Urothelium cell line (cell line): ENCODE measurements at places on chromosomes 11 and 22.

GRCh38 chr22:44709881-44710392 lies 7.9 kb downstream of the PRR5 start:
- no peak for DNase-seq

DNA sequence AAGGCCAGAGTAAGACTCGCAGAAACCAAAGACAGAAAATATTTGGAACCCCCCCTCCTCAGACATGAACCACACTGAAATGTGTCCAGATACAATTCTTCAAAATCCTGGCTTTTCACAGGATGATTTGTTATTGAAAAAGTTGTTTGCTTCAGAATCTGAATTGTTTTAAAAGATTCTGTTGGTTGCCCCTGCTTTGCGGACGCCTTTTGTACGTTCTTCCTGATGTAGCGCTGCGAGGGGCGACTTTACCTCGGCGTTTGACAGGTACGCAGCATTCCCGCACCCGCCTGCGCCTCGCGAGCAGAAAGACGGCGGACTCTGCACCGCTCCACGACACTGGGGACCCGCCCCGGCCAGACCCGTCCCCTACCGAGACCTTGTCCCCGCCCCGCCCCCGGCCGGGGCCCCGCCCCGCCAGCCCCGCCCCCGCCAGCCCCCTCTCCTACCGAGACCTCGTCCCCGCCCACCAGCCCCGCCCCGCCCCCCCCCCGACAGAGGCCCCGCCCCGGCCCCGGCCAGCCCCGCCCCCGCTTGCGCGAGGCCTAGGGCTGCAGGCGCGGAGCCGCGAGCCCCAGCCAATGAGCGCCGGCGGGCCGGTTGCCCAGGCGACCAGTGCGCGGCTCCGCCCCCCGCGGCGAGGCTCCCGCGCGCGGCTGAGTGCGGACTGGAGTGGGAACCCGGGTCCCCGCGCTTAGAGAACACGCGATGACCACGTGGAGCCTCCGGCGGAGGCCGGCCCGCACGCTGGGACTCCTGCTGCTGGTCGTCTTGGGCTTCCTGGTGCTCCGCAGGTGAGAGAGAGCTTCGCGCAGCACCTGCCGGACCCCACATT lies at the start of gene GLB1L2:
Gene GLB1L2 (plus strand): TSS at position 635 of the 835 bp plus-strand sequence. CDS start 74 bp downstream, at position 709.
- no peak for DNase-seq

- no peak for DNase-seq
Measured at GRCh38 chr11:70502677-70503467, 104.5 kb downstream of the CTTN start.

GRCh38 chr11:61841636-61842527 lies 13.8 kb downstream of the FADS2 start:
- DNase-seq: no peak

- DNase-seq: no peak
Measured at GRCh38 chr11:66100272-66101065, 30.4 kb downstream of the PACS1 start.

DNA sequence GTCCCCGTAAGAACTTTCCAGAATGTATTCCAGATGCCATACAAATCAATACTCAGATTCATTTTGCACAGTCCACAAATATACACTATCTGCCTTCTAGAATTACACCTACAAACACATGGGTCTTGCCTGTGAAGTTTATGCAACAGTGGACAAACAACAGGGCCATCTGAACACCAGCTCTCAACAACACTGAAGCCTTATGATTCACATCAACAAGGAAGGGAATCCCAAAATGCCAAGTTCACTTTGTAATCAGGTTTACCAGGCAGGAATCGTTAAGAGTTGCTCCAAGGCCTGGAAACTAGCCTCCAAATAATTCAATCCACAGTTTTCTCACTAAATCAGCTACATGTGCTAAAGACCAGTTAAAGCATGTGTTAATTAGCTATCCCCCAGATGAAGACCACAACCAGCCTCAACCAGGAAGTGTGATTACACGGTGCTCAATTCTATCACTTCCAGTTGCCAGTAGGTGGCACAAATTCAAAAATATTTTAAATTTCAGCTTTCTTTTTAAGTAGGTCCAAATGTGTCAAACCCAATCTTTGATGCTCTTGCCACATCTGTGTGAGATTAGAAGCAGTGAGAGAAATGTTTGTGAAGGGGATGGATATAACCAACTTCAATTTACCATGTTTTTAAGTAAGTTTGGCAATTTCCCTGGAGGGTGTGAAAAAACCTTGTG lies 139.1 kb upstream of the BDNF start:
- peak; percentile 14 for DNase-seq

DNA sequence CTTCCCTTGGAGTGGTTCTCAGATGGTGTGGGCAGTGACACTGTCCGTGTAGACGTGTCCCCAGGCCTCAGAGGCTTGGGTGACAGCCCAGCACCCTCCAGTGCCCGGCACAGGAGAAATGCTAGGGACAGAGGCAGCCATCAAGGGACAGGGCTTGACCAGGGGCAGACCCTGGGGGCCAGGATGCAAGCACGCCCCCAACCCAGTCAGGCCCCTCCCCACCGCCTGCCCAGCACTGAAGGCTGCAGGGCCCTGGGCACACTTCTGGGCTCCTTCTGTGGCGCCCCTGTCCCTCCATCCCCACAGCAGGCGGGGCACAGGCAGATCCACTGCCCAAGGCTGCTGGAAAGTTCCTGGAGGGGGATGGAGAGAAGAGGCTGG lies 11.1 kb downstream of the IGF2 start:
- DNase-seq: no peak

DNA sequence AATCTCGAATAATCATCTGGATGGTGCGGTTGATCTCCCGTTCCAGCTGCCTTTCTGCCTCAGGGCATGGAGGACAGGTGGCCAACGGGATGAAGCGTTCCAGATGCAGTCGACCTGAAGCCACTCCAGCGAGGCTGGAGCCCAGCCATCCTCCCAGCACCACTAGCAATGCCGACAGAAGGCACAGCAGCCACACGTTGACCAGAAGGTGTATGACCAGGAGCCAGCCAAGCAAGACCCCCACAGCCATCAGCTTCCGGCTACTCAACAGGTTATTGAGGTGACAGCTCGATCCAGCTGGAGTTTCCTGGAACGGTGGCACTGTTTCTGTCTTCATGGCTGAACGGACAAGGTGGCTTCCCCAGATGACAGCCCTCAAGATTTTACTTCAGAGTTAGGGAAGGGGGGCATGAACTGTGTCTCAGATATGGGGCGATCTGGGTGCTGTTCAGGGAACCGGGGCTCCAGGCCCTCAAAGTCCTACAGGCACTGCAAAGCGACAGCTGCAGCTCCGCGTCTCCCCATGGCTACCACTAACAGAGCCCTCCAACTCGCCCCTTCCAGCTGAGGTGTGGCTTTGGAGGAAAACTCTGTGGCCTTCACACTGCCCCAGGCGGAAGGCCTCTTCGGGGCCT lies 559 bp downstream of the SNX19 start:
- no peak for DNase-seq

GRCh38 chr11:91717169-91717568 lies 507.4 kb upstream of the FAT3 start:
- no peak for DNase-seq

DNA sequence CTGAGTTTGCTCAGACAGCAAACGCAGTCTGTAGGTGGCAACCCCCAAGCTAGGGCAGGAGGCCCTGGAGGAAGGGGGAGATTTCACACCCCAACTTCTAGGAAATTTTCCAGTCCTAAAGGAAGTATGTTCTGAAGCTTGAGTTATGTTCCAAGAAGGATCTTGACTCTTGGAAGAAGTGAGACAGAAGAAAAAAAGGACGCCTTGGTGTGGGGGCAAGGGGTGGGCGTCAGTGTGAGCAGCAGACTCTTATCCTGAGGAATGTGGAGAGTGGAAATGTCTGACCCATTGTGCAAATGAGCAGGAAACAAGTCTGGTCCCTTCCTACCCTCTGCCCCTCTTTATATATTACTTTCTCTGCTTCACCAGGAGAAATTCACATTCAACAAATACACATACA lies 368.5 kb upstream of the NARS2 start:
- no peak for DNase-seq

DNA sequence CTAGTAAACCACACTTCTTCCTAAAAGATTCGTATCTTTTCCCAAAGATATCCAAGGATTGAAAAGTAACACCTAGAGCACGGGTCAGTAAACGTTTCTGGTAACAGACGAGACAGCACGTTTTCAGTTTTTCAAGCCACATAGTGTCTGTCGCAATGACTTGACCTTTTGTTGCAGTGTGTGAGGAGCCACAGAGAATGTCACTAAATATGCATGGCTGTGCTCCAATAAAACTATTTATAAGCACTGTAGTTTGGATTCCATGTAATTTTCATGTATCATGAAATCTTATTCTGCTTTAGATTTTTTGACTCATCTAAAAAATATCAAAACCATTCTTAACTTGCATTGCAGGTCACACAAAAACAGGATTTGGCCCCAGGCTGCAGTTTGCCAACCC lies 18.3 kb upstream of the MICAL3 start:
- DNase-seq: no peak

GRCh38 chr11:65351511-65351910 lies 3.0 kb upstream of the TIGD3 start:
- DNase-seq: no peak

- no peak for DNase-seq
Measured at GRCh38 chr11:36367806-36368680, 72.0 kb downstream of the PRR5L start.

- DNase-seq: peak; percentile 7
Measured at GRCh38 chr11:103920449-103920848, 116.0 kb upstream of the DDI1 start.

DNA sequence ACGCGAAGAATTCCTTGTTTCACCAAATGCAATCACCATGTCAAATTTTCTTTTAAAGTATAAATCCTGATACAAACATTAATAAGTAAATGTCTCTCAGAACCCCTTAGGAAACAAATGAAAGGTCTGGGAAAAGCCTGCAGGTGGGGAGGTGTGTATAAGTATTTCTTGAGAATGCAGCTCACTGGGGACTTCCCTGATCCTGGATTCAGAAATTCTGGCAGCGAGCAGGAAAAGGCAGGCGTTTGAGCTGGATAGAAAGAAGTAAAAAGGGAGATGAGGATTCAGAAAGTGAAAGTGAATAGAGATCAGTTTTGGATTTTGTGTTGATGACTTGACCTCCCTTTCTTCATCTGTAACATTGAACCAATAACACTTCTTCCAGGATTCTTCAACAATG lies 68.3 kb upstream of the CTSC start:
- DNase-seq: no peak

DNA sequence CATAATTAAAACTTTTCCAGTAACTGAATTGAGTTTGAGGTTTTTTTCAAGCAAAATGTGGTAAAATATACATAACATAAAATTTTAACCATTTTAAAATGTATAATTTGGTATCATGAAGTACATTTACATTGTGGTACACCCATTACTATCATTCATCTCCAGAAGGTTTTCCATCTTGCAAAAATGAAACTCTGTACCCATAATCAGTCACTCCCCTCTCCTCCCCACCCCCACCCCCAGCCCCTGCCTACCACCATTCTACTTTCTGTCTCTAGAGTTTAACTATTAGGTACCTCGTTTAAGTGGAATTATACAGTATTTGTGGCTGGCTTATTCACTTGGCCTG lies 63.7 kb downstream of the MICAL2 start:
- no peak for DNase-seq

DNA sequence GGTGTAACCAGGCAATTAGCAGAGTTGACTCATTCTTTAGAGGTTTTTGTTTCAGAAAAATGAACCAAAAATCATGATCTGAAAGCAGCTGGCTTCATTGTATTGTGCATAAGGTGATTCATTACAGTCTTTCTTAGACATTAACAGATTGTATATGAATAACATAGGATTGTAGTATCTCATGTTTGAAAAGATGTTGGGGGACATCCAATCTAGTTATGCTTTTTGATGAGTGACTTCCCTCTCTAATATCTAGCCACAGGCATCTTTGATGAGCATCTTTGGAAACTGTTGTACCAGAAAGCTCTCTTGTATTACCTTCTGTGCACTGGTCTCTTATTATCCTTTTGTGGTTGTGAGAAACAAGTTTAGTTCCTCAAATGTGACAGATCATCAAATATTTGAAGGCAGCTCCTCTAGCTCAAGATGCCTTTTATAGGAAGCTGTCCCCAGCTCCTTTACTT lies 8.3 kb downstream of the GRK3 start:
- DNase-seq: no peak

GRCh38 chr11:47480762-47481161 lies 31.8 kb upstream of the RAPSN start:
- DNase-seq: no peak

DNA sequence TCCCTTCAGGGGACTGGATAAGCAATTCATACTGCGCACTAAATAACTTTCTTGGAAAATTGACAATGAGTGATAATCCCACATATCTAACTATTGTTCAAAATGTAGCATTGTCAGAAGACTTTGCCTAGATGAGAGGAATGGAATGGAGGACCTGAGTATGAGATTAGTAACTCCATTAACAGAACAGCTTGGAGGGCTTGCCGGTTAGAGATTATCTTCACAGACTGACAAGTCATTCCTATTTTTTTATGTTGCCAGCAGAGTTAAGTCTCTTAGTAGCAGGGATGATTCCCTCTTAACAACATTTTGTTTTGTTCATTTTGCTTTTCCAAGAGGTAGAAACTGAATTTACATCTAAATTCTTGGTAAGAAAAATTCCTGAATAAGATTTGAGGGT lies 7.1 kb upstream of the BACE1-AS start:
- no peak for DNase-seq

GRCh38 chr11:108734956-108735559 lies 70.2 kb downstream of the DDX10 start:
- DNase-seq: peak; percentile 5

DNA sequence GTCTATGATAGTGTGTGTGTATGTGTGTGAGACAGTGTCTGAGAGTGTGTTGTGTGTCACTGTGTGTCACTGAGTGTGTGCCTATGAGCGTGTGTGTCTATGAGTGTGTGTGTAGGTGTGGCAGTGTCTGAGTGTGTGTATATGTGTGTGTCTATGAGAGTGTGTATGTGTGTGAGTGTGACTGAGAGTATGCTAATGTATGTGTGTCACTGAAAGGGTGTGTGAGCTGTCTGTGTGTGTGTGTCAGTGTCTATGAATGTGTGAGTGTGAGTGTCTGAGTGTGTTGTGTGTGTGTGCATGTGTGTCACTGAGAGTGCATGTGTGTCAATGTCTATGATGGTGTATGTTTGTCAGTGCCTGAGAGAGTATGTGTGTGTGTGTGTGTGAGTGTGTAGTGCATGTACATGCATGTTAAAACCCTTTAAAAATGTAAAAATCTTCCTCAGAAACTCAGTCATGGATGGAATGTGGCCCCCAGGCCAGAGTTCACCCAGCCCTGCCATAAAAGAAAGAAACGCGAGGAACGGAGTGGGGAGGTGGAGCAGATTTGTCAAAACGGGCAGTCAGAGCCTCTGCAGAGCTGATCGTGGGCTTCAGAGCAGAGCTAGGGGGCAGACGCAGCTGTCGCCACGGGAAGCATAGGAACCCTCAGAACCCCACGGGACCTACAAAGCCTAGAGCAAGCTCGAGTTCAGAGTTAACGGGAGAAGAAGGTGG lies 218.8 kb downstream of the CTTN start:
- DNase-seq: no peak

GRCh38 chr11:19088791-19089190 lies 28.2 kb upstream of the ZDHHC13 start:
- no peak for DNase-seq
